ENCODE measurements at places on chromosomes 13 and 19.
A peak's percentile ranks its signal among the peaks of the same experiment; 100 is the strongest.

- no peak overlapping the region for H3K27ac ChIP-seq
- no peak for DNase-seq
- H3K36me3 ChIP-seq = no peaks in the 10 kb centered on the region
- no peak overlapping the region for H3K4me3 ChIP-seq
- H3K4me1 ChIP-seq = no peaks in the 10 kb centered on the region
These were observed 71.2 kb upstream of the ADGRE5 start for GRCh38 chr19:14310055-14310454.

DNA sequence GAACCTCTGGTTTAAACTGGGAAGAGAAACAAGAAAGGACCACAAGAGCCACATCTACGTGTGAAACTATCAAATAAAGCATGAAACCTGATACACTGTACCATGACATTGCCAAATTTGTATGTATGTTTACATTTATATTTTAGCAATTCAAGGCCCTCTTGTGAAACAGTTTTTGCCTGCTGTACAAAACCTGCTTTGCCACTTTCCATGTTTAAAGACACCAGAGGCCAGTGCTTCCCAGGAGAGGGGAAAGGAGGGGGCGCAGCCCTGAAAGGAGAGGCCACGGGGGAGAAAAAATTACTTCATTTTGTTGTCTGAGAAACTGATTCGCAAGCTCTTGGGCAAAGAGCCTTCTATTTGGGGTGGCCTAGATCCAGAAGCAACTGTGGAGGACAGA, 124.8 kb downstream of the DCLK1 start:
- no peak overlapping the region for H3K27ac ChIP-seq
- H3K27me3 ChIP-seq = no peaks in the 10 kb centered on the region
- H3K4me1 ChIP-seq = no peaks in the 10 kb centered on the region
- no peaks in the 10 kb centered on the region for H3K36me3 ChIP-seq
- no peak overlapping the region for H3K4me3 ChIP-seq

DNA sequence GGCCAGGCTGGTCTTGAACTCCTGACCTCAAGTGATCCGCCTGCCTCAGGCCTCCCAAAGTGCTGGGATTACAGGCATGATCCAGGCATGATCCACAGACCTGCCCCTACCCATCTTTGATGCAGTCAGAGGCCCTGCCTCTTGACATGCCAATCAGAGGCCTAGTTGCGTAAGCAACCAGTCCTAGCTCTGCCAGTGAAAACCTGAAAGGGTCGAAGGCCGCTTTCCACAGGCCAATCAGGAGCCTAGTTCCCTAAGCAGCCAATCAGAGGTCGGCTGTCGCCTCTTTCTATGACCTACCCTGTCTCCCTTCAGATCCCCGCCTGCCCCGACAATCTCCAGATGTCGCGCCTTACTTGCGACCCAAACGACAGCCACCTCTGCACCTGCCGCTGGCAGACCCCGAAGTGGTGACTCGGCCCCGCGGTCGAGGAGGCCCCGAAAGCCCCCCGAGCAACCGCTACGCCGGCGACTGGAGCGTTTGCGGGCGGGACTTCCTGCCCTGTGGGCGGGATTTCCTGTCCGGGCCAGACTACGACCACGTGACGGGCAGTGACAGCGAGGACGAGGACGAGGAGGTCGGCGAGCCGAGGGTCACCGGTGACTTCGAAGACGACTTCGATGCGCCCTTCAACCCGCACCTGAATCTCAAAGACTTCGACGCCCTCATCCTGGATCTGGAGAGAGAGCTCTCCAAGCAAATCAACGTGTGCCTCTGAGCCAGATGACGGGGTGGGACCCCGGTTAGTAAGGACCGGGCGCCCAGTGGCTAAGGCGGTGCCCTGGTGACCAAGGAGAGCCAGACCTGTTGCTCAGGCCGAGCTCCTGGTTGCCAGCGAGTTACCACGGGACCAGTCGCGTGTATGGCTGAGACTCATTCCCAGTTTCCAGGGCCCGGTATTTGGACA, 6.3 kb downstream of the SYDE1 start:
- H3K4me3 ChIP-seq = no peak overlapping the region
- peaks cover 33% of the 10 kb centered on the region for H3K4me1 ChIP-seq
- peaks cover 87% of the 10 kb centered on the region for H3K36me3 ChIP-seq
- no peaks in the 10 kb centered on the region for H3K27me3 ChIP-seq
- H3K27ac ChIP-seq = peak overlapping the region; percentile 47

DNA sequence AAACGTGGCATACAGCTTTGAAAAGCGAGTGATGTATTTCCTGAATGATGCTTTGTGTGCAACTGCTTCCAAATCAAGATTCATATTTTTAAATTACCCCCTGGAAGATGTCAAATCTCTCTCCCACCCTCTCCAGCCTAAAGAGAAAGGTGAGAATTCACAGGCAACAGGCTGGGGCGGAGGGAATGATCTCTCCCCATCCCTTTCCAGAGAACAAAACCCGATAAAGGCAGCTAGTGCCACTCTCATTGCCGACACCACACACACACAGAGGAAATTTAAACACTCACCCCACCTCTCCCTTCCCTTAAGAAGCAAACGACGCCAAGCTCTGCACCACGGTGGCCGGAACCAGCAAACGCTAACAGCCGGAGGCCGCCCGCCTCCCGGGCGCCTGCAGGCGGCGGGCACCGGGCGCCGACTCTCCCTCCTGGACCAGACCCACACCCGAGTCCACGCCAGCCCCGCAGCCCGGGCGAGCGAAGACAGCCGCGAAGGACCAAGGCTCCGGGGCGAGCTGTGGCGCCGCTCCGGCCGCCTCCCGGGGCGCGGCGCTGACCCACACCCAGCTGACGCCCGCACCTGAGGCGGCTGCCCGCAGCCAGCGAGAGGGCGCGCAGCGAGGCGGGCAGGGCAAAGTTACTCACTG, 477 bp downstream of the LNX2 start:
- H3K27me3 ChIP-seq = no peaks in the 10 kb centered on the region
- peak overlapping the region; percentile 92 for H3K4me3 ChIP-seq
- H3K27ac ChIP-seq = peak overlapping the region; percentile 96
- H3K36me3 ChIP-seq = no peaks in the 10 kb centered on the region
- peaks cover 29% of the 10 kb centered on the region for H3K4me1 ChIP-seq
- DNase-seq = peak; percentile 62

DNA sequence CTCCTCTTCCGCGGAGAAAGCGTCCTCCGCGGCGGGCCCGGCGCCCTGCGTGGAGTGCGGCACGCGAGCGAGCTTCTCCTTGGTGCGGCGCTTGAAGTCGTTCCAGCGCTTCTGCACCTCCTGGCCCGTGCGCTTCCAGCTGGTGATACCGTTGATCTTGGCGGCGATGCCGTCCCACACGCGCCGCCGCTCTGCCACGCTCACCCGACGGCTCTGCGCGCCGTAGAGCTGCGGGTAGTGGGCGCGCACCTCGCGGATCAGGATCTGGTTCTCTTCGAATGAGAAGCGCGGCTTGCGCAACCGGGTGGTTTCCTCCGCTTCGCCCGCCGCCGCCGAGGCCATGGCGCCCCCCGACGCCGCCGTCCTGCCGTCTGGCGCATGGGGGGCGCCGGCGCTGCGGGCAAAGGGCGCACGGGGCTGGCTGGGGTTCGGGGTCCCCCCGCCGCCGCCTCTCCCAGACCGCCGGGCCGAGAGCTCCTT, 941 bp downstream of the MYPOP start:
- H3K27me3 ChIP-seq = no peaks in the 10 kb centered on the region
- DNase-seq = peak; percentile 68
- H3K27ac ChIP-seq = peak overlapping the region; percentile 61
- H3K4me1 ChIP-seq = no peaks in the 10 kb centered on the region
- peaks cover 15% of the 10 kb centered on the region for H3K36me3 ChIP-seq

DNA sequence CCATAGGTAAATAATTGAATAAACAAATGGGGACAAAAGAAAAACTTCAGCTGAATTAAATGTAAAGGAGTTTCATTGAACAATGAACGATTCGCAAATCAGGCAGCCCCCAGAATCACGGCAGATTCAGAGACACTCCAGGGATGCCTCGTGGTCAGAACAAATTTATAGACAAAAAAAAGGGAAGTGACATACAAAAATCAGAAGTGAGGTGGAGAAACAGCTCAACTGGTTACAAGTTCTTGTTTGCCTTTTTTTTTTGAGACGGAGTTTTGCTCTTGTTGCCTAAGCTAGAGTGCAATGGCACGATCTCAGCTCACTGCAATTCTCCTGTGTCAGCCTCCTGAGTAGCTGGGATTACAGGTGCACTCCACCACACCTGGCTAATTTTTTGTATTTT, 5.7 kb downstream of the ZNF566 start:
- peaks cover 1% of the 10 kb centered on the region for H3K36me3 ChIP-seq
- peaks cover 9% of the 10 kb centered on the region for H3K4me1 ChIP-seq
- no peak overlapping the region for H3K4me3 ChIP-seq
- no peaks in the 10 kb centered on the region for H3K27me3 ChIP-seq
- H3K27ac ChIP-seq = no peak overlapping the region

- H3K27ac ChIP-seq = no peak overlapping the region
- H3K4me3 ChIP-seq = no peak overlapping the region
- no peak for DNase-seq
- no peaks in the 10 kb centered on the region for H3K4me1 ChIP-seq
- H3K36me3 ChIP-seq = peaks cover 53% of the 10 kb centered on the region
These were observed 9.9 kb downstream of the FXYD5 start for GRCh38 chr19:35164418-35164817.

GRCh38 chr19:5905114-5905778, 574 bp downstream of the VMAC start:
- no peaks in the 10 kb centered on the region for H3K27me3 ChIP-seq
- H3K27ac ChIP-seq = peak overlapping the region; percentile 96
- peaks cover 10% of the 10 kb centered on the region for H3K36me3 ChIP-seq
- H3K4me1 ChIP-seq = no peaks in the 10 kb centered on the region
- peak overlapping the region; percentile 98 for H3K4me3 ChIP-seq
- DNase-seq = no peak

Data from right atrium auricular region (tissue), 2 donors.